Stimulated activated naive B cell treated with anti-CD40 and anti-IgM and Interleukin-4, amounts not matched to agents 10 μg/mL and 1 μg/mL and 100 μg/mL, for 72 hours (primary cell): ENCODE measurements at places on chromosomes 5 and 9.

DNA sequence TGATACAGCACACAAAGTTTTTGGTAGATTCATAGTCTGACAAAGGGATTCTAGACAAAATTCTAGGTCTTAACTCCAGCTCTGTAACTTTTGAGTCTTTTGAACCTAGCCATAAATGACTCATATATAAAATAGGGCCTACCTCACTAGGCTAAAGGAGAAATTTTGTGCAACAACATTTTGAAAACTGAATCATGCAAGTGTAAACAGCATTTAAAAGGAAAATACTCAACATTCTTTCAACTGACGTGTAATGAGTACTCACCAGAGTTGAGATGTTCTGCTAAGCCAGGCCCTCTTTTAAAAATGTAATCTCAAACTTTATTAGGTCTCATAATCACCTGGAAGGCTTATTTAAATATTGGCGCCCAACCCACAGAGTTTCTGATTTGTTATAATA lies 113.2 kb downstream of the STK32A start:
- no peak for DNase-seq

GRCh38 chr9:137988701-137989100 lies 111.1 kb downstream of the CACNA1B start:
- DNase-seq, result no peak

DNA sequence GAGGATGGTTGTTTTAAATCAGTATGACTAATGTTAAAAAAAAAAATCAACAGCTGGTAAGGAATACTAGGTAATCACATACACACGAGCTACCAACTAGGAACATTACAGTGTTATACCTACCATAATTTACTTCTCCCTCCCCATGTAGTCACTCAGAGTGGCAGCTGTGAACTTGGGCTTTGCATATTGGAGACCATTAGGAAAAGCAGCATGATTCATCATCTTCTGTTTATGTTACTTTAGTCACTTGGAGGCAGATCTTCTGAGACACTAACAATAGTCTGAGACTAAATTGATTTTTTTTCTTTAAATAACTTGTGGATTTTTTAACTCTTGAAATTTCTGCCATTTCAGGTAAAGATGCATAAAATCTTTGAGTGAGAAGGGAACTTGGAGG lies 141.5 kb upstream of the NR4A3 start:
- no peak for DNase-seq

- no peak for DNase-seq
Measured at GRCh38 chr9:88358723-88359122, 29.5 kb upstream of the SPIN1 start.

DNA sequence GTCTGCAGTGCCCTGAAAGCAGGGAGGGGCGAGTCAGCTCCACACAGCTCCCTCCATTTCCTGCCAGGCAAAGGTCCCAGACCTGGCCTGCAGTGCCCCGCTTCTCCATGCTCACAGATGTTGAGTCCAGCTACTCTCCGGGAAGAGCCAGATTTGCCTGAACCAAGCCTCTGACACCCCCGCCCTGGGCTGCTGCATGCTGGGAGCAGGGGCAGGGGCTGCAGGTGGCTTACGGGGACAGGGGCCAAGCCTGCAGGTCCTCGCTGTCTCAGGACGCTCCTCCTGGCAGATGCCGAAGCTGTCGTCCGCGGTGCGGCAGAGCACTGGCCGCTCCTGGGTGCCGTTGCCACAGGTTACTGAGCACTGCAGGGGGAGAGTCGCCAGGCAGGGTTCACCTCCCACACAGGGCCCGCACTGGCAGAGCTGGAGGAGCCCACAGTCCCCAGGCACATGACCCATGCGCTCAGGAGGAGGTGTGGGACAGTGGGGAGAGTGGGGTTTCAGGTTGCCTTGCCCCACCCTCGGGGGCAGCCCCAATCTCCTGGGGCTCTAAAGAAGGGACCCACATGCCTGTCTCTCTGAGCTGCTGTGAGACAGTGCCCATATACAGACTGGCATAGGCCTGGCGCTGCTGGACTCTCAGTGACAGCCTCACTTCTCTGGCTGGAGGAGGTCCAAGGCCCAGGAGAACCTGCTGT lies 62.4 kb downstream of the ZNF354C start:
- DNase-seq, result no peak

DNA sequence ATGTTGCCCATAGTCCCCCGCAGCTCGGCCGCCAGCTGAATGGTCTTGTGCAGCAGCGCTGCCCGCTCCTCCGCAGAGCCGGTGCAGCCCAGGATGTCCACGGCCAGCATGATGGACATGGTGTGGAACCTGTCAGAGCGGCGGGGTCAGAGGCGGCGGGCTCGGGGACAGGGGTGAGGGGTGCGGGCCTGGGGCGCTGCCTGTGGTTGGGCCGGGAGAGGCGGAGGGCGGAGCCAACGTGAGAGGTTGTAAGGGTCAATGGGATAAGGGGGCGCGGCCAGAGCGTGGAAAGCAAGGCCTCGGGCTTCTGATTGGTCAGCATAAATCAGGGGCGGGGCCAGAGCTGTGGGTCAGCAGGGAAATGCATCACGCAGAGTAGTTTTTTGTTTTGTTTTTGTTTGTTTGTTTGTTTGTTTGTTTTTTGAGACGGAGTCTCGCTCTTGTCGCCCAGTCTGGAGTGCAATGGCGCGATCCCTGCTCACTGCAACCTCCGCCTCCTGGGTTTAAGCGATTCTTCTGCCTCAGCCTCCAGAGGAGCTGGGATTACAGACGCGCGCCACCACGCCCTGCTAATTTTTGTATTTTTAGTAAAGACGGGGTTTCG lies 6.8 kb upstream of the TOR2A start:
- no peak for DNase-seq

DNA sequence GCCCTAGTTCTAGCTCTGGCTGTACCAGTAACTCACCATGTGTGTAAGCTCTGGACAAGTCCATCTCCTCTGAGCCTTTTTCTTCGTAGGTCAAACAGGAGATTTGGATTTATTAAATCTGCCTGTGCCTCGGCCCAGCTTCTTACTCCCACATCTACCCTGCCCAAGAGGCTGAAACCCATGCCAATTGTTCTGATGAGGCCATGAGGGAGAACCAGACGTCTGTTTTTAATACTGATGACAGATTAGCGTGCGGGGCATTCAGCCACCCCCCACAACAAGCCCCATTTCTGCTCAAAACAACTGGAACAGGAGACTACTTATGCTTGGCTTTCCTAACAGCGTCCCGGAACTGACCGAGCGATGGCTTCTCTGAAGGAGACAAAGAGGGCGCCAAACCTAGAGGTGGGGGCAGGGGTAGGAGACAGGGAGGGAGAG lies 81.2 kb upstream of the TRIM32 start:
- no peak for DNase-seq

- no peak for DNase-seq
Measured at GRCh38 chr5:148740966-148741742, 85.3 kb upstream of the ADRB2 start.

DNA sequence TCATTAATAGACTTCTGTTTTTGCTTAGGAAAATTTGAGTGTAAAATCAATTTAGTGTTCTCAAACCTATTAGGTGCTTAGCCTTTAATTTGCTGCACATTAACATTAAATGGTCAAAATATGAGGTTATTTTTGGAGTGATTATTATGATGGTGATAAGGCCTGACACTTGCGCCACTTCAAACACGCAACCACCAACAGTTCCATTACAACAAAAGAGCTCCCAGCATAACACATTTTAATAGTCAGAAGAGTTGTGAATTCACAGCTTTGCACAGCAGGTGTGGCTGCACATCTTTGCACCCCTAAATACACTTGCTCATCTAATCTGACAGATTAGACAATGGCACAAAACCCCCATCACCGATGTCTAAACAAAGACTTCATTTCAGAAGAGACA lies 940.7 kb downstream of the NR2F1-AS1 start:
- DNase-seq, result no peak

DNA sequence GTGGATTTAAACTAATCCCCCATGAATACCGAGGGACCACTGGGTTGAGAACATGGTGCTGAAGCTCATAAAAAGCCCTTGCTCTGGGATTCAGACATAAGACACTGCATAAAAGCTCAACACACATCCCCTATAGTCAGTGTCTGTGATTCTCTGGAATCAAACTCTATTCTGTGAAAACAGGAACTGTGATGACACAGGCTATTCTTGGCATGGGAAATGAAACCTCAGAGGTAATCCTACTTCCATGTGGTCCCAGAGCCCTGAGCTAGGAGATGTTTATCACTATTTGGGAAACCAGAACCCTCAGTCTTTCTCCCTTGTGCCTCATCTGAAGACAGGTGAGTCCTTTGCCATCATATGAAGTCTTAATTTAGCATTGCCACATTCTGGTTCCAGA lies 135.4 kb upstream of the PRSS3 start:
- DNase-seq, result no peak

GRCh38 chr9:21993893-21994555 lies at the start of gene CDKN2A:
Gene CDKN2A (minus strand): TSS chr9:21994392.
- peak; percentile 48 for DNase-seq

DNA sequence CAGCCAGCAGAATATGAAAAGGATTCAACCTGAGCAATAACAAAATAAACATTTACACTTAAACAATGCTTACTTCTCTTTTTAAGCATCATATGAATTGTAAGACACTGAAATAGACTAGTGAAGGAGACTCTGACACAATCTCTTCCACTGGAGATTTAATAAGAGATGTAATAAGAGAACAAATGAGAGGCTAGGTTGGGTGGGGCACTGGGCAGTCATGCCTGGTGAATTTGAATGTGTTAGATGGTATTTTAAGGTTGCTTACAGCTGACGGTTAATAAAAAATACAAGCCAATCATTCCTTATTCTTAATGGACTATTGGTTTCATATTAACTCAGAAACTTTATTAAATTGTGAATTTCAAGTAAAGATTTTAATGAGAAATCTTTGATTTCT lies 105.9 kb upstream of the TARS1 start:
- DNase-seq, result no peak

- no peak for DNase-seq
Measured at GRCh38 chr9:101604296-101604695, 9.5 kb upstream of the PPP3R2 start.

DNA sequence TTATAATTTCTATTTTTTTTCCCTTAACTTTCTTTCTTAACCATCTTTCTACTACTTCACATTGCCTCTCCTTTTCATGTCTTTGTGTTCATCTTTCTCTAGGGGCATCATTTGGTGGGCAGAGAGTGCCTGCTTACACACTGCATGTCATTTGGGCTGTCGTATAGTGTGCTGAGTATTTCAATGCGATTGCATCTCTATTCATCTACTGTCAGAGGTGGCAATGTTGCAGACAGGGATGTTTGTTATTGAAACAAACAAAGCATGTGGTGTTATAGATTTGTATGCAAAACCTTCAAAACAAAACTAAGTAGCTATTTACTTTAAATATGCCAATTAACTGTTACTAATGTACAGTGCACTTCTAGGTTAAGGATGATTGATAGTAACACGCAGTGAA lies 141.1 kb upstream of the MEF2C start:
- DNase-seq, result no peak

DNA sequence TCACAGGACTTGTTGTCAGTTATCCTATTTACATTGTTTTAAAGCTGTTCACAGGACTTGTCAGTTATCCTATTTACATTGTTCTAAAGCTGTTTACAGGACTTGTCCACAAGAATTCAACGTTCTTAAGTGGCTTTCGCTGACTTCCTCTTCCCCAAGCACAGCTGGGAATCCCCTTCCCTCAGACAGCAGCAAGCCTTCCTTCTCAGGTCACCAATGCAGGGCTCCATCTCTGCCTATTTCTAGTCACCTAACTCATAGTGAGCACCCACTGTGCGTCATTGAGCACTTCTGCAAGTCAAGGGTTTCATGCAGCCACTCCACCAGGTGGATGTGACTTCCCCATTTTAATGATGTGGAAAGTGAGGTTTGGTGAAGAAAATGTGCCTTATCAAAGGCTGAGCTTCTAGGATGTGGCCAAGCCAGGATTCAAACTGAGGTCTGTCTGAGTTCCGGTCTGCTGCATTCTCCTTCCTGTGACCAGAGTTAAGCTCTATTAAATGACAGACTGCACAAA lies 109.8 kb upstream of the ZNF462 start:
- peak; percentile 86 for DNase-seq

DNA sequence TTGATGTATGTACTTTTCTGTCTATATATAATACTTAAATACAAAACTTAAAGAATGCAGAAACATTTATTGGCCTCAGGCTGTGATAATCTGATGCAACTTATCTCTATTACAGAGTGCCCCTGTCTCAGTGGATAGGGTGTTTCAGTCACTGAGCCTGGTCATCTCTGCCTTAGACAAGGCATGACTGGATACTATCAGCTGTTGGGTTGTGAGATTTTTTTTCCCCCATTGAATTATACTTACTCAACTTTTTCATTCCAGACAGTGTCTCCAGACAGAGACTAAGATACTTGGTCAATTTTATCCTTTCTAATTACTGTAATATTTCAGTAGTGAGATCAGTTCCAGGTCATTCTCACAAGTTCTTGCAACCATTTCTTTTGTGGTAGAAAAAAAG lies 26.7 kb downstream of the XRCC4 start:
- DNase-seq, result no peak

GRCh38 chr5:40477856-40478546 lies 201.7 kb upstream of the PTGER4 start:
- DNase-seq, result no peak

- DNase-seq, result no peak
Measured at GRCh38 chr5:109910874-109911273, 221.1 kb downstream of the MAN2A1 start.

DNA sequence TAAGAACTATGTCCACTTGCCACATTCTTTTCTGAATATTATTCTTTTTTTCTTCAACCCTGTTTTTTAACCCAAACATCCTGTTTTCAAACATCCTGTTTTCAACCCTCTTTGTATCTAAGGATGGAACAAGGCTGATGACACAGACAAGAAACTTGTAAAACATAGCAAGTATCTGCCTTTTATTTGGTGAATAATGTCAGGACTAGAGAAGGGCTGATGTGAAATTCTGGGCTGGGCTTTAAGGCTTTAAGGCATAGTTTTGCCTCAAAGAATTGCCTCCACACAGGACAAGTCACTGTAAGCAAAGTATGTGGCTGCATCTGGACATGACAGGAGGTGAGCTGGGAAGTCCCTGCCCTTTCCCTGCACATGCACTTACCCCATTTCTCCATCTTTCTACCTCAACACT lies 42.5 kb upstream of the RIC1 start:
- DNase-seq, result peak; percentile 40

- DNase-seq, result no peak
Measured at GRCh38 chr5:68283766-68284165, 68.2 kb downstream of the PIK3R1 start.

GRCh38 chr5:142826093-142826492 lies 55.9 kb downstream of the ARHGAP26 start:
- DNase-seq, result no peak

DNA sequence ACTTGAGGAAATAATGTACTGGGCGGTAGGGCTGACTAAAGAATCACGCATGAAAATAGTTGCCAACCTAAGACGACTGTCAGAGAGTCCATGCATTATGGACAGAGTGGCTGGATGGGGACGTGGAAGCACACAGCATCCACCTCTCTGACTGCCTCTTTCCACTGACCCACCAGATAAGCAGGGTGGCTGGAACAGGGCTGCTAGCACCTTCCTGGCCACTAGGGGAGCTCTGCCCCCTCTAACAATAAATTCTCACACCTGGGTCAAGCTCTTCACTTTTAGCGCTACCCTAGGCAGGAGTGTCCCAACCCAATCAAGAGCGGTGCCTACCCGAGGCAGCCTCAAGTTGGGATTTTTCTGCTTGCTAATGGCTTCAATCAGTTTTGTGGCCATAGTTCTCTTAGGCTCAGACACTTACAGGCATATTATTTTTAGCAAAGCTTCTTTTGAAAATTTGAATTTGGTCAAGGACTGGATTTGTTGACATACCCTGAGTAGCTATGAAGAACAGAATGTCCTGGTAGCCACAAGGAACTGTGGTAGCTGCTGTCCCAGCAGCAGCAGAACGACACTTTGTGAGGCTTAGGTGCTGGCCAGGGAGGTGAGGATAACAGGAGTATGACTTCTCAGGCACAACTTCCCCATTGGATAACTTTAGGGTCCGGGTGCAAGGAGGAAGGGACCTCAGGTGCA lies 6.9 kb upstream of the TPM2 start:
- peak; percentile 47 for DNase-seq
